Activated naive CD4-positive, alpha-beta T cell treated with anti-CD3 and anti-CD28 coated beads for 36 hours (primary cell): ENCODE measurements at places on chromosomes 2 and 18. TPM values are rescaled to one million over a fixed set of nuclear protein-coding genes. Genes with fewer than 3 reads are reported as not detected.

The DCDC2C gene
- not detected for total RNA-seq

The ZNF397 gene
- total RNA-seq: 22.6 TPM

- H3K4me3 ChIP-seq: no peak overlapping the region
- H3K4me1 ChIP-seq: peaks cover 7% of the 10 kb centered on the region
- DNase-seq: no peak
Observed at GRCh38 chr2:33859811-33860461, 260.8 kb upstream of the FAM98A start.

- peaks cover 9% of the 10 kb centered on the region for H3K36me3 ChIP-seq
- H3K4me1 ChIP-seq: no peaks in the 10 kb centered on the region
- H3K27me3 ChIP-seq: no peaks in the 10 kb centered on the region
- H3K4me3 ChIP-seq: no peak overlapping the region
- no peak for DNase-seq
- no peak overlapping the region for H3K27ac ChIP-seq
Observed at GRCh38 chr2:196125596-196125995, 45.8 kb downstream of the STK17B start.

DNA sequence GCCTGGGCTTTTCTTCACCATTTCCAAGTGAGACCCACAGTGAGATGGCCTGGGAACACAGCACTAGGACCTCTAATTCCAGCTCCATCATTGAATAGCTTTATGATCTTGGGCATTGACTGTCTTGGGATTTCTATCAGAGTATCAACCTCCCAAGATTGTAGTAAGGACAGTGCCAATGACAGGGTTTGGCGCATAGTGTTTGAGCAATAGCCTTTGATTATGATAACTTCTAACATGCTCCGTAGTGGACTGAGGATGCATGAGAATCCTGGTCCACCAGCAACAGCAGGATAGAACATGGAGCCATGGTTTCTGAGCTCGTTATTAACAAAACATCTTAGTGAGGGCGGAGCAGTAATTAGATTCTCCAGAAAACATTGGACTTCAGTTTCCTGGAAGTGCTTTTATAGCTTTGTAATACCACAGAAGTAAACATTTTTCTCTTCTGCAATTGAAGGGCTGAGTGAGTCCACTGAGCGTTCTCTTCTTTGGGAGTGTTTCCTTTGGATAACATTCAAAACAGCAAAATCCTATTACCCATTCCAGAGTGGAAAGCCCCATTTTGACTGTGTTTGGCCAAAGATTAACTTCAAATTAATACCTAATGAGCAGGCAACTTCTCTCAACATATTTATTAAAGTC, 63.7 kb downstream of the IL1R2 start:
- no peak for DNase-seq
- H3K4me1 ChIP-seq: peaks cover 12% of the 10 kb centered on the region
- H3K27ac ChIP-seq: no peak overlapping the region
- no peak overlapping the region for H3K4me3 ChIP-seq
- no peaks in the 10 kb centered on the region for H3K27me3 ChIP-seq

- H3K27ac ChIP-seq: no peak overlapping the region
- no peak for DNase-seq
- H3K36me3 ChIP-seq: no peaks in the 10 kb centered on the region
- H3K4me3 ChIP-seq: no peak overlapping the region
- no peaks in the 10 kb centered on the region for H3K27me3 ChIP-seq
Observed at GRCh38 chr2:212282671-212283261, 255.8 kb downstream of the ERBB4 start.

- peaks cover 5% of the 10 kb centered on the region for H3K27me3 ChIP-seq
- no peaks in the 10 kb centered on the region for H3K4me1 ChIP-seq
- no peaks in the 10 kb centered on the region for H3K36me3 ChIP-seq
- H3K4me3 ChIP-seq: no peak overlapping the region
- H3K27ac ChIP-seq: no peak overlapping the region
Observed at GRCh38 chr2:18312818-18313217, 247.6 kb downstream of the RDH14 start.
